ENCODE measurements at places on chromosomes 1 and 21.

DNA sequence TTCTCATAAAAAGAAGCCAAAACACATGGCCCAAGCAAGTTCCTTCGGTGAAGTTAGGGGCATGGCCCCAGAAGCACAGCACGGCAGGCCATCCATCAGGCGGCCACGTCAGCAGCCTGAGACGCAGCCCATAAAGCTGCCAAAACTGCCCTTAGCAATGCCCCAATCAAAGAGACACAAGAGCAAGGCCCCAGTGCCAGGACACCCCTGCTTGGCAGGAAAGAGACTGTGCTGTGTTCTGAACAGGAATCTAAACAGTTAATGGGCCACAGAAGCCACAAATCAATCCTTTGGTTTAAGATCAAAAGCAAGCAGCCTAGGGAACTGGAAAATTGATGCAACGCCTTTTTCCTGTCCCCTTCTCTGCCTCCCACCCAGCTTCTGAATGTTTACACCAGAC, 497.0 kb upstream of the USP24 start:
- DNase-seq, result no peak

DNA sequence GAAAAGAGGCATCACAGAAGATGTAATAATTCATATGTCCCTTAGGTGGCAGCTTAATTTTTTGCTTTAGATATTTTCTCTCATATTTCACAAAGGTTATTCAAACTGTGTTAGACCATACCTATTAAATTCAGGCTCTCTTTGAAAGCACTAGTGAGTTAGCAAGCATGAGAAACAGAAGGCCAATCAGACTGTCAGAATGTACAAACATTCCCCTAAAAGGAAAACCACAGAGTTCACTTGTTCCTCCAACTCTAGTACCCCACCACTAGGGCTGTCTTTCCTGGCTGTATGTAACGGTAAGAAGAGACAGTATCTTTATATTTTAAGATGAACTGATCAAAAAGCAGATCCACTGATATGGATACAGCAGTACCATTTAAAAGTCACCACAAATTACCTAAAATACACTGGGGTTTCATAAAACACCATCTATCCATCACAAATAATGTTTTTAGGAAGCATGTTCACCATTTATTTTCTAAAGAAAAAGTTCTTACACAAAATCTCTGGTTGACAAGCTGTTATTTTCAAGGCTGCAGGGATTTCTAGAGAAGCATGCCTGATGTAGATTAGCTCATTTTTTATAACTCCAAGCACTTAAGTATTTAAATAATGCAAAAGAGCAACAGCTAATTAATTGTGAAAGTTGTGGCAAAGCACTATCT, 1.8 kb downstream of the ARPC5 start:
- DNase-seq, result peak; percentile 12

GRCh38 chr1:32208891-32209328, at the start of gene DCDC2B:
DCDC2B (plus strand) TSS chr1:32209089; CDS start chr1:32209094, 5 bp downstream.
- no peak for DNase-seq

GRCh38 chr1:109689844-109690405, 2.3 kb downstream of the GSTM1 start:
- DNase-seq, result no peak

GRCh38 chr1:39960431-39960958, 5.5 kb downstream of the MFSD2A start:
- no peak for DNase-seq

DNA sequence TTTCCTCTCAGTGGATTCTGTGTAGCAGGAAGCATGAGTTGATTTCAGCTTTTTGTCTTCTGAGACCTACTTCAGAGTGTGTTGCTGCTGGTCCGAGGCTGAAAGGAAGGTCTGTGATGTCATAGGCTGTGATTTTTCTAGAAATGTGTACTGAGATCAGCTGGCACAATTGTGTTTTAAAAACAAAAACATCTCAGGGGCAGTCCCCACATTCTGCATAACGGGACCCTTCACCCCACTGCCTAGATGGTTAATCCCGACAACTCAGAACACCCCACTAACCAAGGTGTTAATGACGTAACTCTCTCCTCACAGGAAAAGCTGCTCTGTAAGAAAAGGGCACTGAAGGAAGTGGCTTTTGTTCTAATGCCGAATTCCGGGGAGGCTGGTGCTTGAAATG, 59.8 kb upstream of the PPP2R5A start:
- no peak for DNase-seq

GRCh38 chr1:243428617-243429342, 172.9 kb downstream of the SDCCAG8 start:
- no peak for DNase-seq

GRCh38 chr1:25022361-25023189, 92.5 kb upstream of the RUNX3 start:
- peak; percentile 93 for DNase-seq

GRCh38 chr1:67947114-67947513, 103.3 kb downstream of the DIRAS3 start:
- no peak for DNase-seq

- no peak for DNase-seq
These were observed 103.7 kb downstream of the HS2ST1 start for GRCh38 chr1:87017998-87018672.

GRCh38 chr1:196407358-196408051, 200.7 kb downstream of the KCNT2 start:
- DNase-seq, result no peak

DNA sequence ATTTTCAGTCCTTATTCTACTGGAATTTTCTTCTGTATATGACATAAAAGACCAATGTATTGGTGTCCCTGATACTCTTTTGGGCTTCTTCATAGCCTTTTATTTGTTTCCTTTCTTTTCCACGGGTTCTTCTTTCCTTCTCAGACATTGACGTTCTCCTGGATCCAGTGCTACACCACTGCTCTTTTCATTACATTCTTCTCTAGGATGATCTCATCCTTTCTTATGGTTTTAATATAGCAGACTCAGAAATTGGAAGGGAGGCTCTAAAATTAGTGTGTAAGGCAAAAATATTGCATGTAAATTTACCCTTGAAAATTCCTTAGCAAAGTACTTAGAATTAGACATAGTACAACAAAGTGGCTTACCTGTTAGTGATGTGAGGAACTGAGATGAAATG, 65.3 kb downstream of the SELENOF start:
- DNase-seq, result no peak

- no peak for DNase-seq
These were observed 2.9 kb downstream of the LHX9 start for GRCh38 chr1:197920067-197920396.

GRCh38 chr1:70411360-70411844, 334 bp downstream of the CTH start:
- DNase-seq, result no peak

DNA sequence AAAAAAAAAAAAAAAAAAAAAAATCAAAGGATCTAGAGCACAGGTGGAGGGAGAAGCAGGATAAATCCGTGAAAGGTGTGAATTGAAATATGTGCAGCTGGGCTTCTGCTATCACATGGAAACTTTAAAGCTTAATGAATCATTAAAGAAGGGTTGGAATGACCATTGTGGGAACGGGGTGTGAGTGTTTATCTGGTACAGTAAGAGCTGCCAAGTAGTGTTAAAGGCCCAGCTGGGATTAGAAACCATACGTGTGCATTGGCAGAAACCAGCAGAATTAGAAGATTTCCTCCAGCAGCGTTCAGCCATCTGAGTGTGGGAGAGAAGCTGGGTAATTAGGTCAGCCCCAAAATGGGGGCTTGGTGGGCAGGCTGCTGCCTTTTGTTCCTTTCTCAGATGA, 13.5 kb downstream of the FALEC start:
- DNase-seq, result no peak

Measured in stimulated activated CD4-positive, alpha-beta T cell treated with anti-CD3 and anti-CD28 coated beads, Interleukin-2, amount 100 ng/mL, for 4 hours (primary cell).